ENCODE measurements at places on chromosomes 5 and 9.

GRCh38 chr5:54398191-54398590 lies 57.3 kb upstream of the HSPB3 start:
- DNase-seq, result no peak

GRCh38 chr9:113678119-113678858 lies 197.8 kb upstream of the ZNF618 start:
- no peak for DNase-seq

DNA sequence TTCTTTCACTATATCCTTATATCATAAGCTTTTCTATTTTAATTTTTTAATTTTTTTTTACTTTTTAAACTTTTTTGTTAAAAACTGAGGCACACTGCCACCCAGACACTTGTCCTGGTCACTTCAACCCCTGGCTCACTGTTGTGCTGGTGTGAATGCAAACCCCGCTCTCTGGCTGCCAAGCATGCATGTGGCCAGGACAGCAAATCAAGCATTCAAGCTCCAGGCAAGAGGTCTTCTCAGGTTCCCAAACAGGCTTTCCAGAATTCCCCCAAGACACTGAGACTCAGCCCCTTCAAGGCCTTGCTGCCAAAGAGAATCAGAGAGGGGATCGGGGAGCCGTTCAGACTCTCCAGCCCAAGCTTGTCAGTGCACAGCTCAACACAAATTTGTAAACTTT lies 139.9 kb downstream of the FANCC start:
- no peak for DNase-seq

GRCh38 chr9:134337469-134337868 lies 11.2 kb downstream of the RXRA start:
- DNase-seq, result no peak

GRCh38 chr5:148965511-148966265 lies 97.2 kb downstream of the SH3TC2 start:
- DNase-seq, result peak; percentile 99

Data from retinal pigment epithelial cell (primary cell).